Pulmonary artery endothelial cell (primary cell): ENCODE measurements at places on chromosomes 7 and 10. TPM values are rescaled to one million over a fixed set of nuclear protein-coding genes. Genes with fewer than 3 reads are reported as not detected.

DNA sequence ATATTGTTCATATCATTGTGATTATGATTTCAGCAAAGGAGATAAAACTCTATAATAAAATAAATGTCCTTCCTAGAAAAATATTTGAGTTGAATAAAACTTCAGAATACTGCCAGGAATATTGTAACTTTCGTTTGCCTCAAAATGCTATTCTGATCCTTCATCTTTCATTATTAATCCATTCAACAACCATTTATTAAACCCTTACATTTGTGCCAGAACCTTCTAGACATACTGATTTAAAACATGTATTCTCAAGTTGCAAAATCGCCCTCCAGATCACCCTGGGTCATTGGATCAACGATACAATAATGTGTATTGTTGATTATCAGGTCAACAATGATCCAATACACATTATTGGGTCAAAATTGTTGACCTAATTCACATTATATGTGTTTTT lies 759.8 kb downstream of the CNTNAP2 start:
- DNase-seq = no peak

GRCh38 chr10:80444646-80445319 lies 9.3 kb upstream of the TSPAN14 start:
- DNase-seq = no peak

DNA sequence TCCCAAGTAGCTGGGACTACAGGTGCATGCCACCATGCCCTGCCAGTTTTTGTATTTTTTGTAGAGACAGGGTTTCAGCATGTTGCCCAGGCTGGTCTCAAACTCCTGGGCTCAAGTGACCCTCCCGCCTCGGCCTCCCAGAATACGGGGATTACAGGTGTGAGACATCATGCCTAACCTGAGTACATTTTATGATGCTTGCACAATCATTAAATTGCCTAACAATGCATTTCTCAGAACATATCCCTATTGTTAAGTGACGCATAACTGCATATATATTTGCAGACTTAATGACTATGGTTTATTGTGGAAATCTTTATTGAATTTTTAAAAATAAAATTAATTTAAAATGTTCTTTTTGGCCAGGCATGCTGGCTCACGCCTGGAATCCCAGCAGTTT lies 30.7 kb downstream of the INA start:
- no peak for DNase-seq

- DNase-seq = no peak
Observed at GRCh38 chr7:39432368-39432767, 133.8 kb upstream of the YAE1 start.

- DNase-seq = no peak
Observed at GRCh38 chr10:124349231-124349995, 69.3 kb downstream of the OAT start.

DNA sequence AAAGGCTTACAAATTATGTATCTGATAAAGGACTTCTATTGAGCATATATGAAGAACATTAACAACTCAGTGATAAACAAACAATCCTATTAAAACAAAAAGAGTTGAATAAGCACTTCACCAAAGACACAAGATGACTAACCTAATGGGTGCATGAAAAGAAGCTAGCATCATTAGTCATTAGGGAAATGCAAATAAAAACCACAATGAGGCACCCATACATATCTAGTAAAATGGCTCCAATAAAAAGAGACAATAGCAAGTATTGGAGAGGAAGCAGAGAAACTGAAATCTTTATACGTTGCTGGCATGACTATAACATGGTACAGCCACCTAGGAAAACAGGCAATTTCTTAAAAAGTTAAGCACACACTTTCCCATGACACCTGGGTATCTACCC lies 77.6 kb upstream of the ZMIZ1 start:
- DNase-seq = no peak

DNA sequence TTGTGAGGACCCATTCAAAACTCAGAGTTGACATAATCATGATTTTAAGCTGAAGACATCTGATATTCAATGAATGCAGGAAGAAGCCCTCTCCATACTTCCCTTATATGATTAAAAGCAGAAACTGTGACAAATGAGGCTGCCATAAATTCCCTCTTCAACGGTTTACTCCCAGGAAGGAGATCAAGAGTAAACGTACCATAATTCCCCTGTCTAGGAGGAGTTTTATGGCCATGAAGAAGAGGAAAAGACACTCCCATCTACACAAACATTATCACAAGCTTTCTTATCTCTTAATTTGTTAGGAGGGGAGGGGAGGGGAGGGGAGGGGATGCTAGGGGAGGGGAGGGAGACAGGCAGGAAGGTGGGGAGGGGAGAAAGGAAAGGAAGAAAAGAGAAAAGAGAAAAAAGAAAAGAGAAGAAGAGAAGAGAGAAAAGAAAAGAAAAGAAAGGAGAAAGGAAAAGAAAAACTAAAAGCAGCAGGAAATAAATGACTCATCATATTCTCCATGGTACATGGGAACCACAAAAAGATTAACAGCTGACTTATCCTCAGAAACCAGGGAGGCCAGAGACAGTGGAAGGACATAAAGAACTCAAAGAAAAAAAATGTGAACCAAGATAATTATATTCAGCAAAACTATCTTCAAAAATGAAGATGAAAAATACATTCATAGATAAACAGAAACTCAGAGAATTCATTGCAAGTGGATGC lies 121.6 kb downstream of the ALOX5 start:
- no peak for DNase-seq

DNA sequence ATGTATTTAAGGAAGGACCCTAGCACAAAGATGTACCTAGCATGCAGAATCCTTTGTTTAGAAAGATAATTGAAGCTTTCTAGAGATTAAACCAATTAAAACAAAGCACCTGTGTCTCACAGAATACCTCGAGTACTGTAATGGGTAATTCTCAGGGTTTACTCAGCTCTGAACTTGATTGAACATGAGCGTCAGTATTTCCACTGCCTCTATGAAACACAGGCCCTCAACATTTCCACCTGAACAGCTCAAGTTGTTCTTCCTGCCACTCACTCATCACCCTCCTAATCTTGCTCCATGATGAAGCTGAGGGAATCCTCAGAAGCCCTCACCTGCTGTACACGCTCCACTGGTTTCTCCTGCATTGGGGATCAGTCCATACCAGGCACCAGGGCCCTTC lies 33.7 kb upstream of the FZD1 start:
- no peak for DNase-seq

- no peak for DNase-seq
Observed at GRCh38 chr7:70356787-70357328, 758.6 kb downstream of the AUTS2 start.

DNA sequence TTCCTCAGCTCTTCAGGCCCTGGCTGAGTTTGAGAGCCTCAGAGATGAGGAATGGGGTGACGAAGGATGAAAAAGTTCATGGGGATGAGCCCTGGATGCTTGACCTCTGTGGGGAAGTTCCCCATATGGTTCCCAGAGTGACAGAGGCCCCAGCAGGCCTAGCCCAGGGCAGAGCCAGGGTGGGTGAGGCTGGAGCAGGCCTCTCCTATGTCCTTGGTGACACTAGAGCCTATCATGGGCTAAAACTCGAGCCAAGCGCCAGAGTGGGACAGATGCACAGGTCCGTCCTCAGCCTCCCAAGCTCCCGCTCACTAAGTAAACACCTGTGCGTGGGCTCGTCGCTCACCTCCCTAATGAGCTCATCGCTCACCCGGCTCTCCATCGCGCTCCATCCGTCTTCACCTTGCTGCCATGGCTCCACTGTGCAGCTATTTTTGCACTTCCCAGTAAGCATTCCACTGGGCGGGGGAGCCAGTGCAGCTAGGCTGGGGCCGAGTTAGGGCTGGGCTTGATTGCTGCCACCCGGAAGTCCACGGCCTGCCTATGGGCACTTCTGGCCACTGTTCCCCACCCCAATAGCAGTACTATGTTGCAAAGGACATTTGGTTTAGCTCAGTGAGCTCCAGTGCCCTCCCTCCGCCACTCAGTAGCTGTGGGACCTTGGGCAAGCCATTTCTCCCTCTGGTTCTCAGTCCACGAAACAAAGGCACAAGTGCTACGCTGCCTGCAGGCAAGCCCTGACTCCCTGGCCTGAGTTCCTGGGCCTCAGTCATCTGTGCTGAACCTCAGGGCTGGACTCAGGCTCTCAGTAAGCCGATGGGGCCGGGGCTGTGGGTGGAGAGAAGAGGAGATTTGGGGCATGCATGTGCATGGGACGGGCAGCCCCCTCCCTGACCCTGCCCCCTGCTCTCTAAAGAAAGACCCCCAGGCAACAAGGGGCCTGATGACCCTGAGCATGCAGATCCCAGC lies 117.3 kb upstream of the PCBD1 start:
- DNase-seq = no peak

- DNase-seq = no peak
Observed at GRCh38 chr10:12396093-12396492, 46.7 kb downstream of the CAMK1D start.

DNA sequence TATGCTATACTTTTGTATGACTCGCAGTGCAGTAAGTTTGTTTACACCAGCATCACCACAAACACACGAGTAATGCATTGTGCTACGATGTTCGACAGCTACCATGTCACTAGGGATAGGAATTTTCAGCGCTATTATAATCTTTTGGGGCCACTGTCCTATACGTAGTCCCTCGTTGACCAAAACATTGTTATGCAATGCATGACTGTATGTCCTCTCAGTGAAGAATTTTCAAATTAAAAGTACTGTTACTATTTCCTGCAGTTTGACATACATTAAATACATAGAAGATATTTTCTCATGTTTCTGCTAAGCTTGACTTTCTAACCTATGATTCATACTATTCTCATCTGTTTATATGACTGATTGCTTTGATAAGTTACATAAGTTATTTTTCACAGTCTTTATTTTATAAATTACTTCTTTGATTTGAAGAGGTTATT lies 203.6 kb downstream of the VTI1A start:
- DNase-seq = peak; percentile 11

GRCh38 chr7:42180806-42181205 lies 56.2 kb downstream of the GLI3 start:
- DNase-seq = no peak

DNA sequence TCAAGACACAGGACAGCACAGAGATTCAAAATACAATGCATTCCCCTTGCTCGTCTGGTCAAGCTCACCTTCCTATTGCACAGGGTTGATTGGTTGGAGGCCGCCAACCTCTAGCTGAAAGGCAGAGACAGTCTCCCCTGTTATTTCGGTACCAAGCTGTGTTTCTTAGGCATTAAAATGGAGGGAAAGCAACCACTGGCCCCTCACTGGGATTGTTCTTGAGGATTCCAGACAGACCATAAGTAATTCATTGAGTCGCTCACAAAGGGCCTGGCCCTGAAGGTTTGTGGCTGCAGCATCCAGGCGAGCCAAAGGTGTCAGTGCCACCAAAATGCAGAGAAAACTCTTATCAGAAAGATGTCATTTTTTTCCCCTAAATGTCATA lies 81.2 kb downstream of the PARP12 start:
- DNase-seq = no peak

DNA sequence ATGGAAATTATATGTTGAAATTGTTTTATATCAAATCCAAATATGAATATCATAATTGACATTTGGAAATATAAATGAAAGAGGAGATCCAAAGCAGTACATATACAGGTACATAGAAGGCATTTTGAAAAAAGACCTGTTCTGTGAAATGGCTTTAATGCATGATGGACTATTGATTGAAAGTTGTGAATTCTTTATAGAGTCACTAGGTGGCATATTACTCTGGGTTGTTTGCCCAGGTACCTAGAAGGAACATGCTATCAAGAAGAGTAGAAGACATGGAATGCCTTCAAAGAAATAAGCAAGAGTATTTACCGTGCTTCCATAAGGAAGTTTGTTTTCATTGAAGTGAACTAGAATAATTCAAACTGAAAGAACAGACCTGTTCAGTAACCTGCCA lies 160.0 kb upstream of the ANK3 start:
- DNase-seq = no peak

GRCh38 chr10:48551861-48552591 lies 52.8 kb downstream of the ARHGAP22 start:
- no peak for DNase-seq

GRCh38 chr10:122207596-122207995 lies 63.5 kb upstream of the BTBD16 start:
- no peak for DNase-seq

DNA sequence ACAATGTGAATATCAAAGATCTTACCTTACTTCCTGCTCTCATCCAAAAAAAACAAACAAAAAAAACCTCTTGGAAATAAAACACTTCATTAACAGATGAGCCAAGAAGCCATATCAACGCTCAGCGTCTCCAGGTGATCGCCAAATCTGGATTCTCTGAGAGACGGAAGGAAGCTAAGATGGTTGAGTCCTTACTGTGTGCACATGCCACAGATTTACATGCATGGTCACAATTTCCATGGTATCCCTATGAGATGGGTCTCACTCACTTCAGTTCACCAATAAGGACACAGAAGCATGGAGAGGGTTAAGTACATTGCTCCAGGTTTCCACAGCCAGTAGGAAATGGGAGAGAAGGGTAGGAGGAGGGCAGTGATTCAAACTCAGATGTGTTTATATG lies 1.0 kb downstream of the AOAH start:
- DNase-seq = no peak

- no peak for DNase-seq
Observed at GRCh38 chr10:33569702-33570101, 235.2 kb upstream of the NRP1 start.

HOXA6 gene
- 0.07 and 0.42 TPM in 2 replicates for total RNA-seq

AMZ1 gene
- total RNA-seq = not detected in 2 replicates

ACHE gene
- 0.33 and 0.81 TPM in 2 replicates for total RNA-seq

NPY4R2 gene
- total RNA-seq = not detected in 2 replicates

LIPK gene
- not detected in 2 replicates for total RNA-seq

PHKG1 gene
- 0.46 and 0.59 TPM in 2 replicates for total RNA-seq

HKDC1 gene
- total RNA-seq = 0.07 TPM in 1 of 2 replicates, not detected in the other

RINT1 gene
- 14.6 and 14.7 TPM in 2 replicates for total RNA-seq

POM121L12 gene
- not detected in 2 replicates for total RNA-seq

EPDR1 gene
- total RNA-seq = 0.92 and 4.8 TPM in 2 replicates
